ENCODE measurements at places on chromosomes 5 and 9.

GRCh38 chr9:3950534-3950933 is 349.3 kb downstream of the GLIS3 start:
- DNase-seq: no peak

DNA sequence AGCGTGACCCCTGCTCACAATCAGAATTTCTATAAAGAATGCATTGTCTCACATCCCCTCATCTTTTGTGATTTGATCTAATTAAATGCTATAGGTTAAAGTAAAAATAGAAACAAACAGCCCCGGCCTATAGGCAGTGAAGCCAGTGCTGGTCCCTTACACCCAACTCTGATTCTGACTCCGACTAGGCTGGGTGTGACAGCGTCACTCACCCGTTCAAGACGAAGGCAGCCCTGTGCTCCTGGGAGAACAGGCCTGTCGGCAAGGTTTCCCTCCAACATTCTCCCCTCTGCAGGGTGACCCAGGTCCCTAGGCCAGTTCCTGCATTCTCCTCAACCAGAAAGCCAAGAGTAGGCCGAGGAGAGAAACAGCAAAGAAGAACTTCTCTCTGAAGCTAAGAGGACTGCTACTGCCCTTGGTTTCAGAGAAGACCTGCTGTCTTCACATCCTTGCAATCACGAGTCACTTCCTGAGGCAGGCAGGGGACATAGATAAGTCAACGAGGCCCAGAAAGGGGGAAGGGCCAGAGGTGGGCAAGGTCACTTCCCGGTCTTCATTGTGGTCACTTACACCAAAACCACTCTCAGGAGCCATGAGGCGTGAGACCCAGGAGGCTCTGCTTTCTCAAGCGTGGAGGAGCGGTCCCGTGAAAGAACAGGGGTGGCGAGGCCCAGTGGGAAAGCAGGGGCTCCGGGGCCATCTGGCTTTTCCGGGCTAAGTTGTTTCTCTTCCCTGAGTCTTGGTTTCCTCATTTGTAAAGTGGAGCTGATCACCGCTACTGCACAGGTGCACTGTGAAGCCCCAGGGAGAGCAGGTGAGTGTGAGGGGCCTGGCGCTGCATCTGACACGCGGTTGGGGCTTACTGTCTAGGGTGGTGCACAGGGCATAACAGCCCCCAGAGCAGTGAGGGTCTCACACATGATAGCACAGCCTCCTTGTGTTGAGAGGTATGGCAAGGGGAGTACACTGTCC is 200.8 kb downstream of the CRB2 start:
- no peak for DNase-seq

DNA sequence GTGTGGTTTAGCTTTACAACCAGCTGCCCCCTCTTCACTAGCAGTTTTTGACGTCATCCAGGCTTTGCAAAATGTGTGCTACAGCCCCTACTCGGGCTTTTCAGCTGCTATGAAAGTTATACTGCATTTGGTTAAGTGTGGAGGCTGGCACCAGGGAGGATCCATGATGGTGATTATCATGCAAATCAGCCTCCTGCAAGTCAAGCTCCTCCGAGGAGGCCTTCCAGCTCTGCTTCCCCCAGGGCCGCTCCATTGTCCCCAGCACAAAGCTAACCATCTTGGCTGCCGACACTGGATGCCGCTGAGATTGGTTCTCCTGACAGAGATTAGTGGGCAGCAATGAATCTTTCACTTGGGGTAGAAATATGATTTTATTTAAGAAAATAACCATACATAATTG is 159.6 kb downstream of the NR2F1-AS1 start:
- no peak for DNase-seq

GRCh38 chr5:179797741-179798140 is 4.0 kb downstream of the LTC4S start:
- DNase-seq: no peak

DNA sequence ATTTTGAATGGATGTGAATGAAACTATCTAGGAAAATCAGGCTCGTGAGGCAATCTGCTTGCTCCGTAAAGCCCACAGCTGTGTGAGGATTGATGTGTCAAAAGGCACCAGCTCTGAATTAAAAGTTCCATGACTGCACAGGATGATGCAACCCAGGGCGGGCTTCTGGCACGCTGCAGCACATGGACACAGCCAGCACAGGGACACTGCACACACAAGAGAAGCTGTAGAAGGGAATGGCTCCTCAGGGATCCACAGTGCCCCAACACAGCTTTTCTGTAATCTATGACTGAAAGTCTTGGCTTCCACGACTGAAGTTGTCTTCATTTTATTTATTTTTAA is 151.0 kb downstream of the GCNT1 start:
- no peak for DNase-seq

DNA sequence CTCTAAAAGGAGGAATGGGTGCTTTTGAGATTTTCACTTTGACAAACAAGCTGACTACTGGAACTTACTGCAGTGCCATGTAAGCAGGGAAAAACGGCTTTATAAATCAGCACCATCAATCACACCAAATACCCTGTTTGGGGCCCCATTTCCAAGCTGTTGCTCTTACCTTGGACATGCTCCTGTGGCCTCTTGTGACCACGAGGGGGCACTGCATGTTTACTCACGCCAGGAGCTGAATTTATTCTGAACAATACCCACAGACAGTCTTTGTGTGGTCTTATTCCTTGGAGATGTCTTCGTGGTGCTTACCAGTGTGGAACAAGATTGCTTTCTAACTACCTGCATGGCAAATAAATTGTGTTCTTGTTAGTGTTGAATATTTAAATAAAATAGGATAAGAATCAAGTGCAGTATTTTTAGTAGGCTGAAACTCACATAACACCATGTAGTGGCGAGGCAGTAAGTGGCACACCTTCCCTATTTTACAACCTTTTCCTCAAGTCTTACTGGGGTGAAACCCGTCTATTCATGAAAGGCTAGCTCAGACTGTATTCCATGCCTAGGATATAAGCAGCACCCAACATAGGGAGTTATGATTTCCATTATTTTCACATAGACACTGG is 155.5 kb upstream of the NMUR2 start:
- peak; percentile 30 for DNase-seq

DNA sequence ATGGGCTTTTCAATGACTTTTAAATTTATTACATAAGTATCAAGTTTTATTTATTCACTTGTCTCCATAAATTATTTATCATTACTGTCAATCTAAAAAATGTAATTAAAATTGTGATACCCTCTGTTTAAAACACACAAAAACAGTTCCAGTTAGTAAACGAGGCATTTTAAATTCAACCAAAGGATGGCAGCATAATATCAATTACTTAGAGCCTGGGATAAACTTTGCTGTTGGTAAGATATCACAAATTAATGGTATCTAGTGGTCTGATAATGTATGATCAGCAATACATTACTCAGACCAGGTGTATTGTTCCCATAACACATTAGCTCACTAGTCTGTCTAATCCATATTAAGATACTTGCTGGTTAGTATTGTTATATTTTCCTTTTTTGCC is 9.6 kb upstream of the IFNE start:
- no peak for DNase-seq

GRCh38 chr5:143133721-143134120 is 269.8 kb downstream of the NR3C1 start:
- DNase-seq: no peak

GRCh38 chr9:134887219-134887618 is 6.6 kb downstream of the FCN2 start:
- DNase-seq: no peak

DNA sequence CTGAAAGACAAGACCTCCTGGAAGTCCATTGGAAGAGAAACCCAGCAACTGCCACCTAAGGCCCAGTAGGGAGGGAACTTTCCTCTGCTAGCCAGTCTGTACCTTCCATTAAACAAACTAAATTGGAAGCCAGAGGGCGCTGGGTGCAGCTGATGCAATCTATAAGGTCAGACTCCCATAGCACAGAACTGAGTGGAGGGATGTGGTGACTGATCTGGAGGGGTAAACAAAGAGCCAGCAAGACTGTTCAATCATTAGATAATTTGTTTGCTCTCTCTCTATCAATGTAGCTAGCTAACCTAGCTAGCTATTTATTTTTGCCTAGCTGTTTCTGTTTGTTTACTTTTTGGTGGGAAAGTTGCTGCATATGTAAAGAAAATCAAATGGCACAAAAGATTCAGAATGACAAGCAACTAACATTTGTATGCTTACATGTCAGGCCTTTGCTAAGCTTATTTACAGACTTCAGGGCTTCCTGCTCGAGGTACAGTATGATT is 291.8 kb upstream of the DAB2 start:
- peak; percentile 45 for DNase-seq

- no peak for DNase-seq
Observed at GRCh38 chr5:14208071-14209021, 65.2 kb downstream of the TRIO start.

GRCh38 chr5:80689627-80690026 is 34.8 kb upstream of the DHFR start:
- DNase-seq: no peak

DNA sequence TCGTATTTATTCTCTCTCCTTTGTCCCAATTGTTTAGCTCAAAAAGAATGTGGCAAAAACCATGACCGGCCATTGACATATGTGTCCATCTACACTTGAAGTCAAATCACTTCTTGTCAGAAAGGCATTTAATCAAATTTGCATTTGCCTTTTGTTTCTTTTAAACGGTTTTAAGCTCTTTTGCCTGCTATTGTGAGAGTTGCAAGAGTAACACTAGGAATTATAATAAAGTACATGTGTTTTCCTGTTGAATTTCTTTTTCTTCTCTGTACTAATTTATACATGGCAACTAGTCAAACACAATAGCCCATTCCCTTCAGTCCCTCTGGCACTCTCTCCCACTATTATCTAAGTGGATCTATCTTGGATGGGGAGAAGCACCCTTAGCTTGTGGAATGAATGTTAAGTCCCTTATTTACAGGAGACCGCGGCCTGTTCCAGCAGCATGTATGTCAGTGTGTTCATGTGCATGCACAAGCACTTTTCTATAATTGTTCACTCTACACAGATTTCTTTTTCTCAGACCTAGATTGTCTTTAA is 3.2 kb downstream of the ADAMTSL1 start:
- no peak for DNase-seq

- no peak for DNase-seq
Observed at GRCh38 chr5:112743631-112744030, 5.9 kb downstream of the APC start.

- DNase-seq: no peak
Observed at GRCh38 chr5:173689171-173689736, 72.8 kb upstream of the BOD1 start.

- no peak for DNase-seq
Observed at GRCh38 chr5:74156728-74157383, 483.7 kb downstream of the ENC1 start.

GRCh38 chr5:31196309-31196708 is 2.8 kb downstream of the CDH6 start:
- DNase-seq: no peak

DNA sequence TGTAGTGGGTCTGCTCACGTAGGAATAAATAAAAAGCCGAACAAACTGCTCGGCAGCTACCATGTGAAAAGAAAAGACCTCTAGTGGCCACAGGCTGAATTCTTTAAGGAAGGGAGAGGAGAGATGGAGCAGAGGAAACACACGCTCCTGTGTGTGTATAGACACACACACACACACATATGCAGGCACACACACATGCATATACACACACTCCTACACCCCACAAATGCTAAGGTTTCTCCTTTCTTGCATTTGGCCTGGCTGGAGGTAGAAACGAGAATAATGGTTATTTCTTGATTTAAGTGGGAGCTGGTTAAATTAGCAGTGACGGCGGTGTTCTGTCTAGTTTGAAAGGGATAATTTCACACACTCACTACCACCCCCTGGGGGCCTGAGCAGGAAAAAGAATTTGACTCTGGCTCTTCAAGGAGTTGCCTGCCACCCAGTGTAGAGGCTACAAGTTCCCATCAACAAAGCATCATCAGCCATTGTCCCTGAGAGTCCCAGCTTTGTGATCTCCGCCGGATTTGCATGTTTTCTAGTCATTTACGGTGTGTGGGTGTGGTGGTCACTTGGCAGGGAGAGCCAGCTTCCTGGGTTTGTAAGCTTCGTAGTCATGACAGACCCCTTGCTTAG is at the start of gene INSYN2B:
Gene INSYN2B (minus strand): TSS at position 78 of the 636 bp plus-strand sequence. CDS start 96,597 bp downstream, outside the sequence.
- peak; percentile 5 for DNase-seq

GRCh38 chr9:88396836-88397577 is 8.8 kb downstream of the SPIN1 start:
- DNase-seq: no peak

GRCh38 chr5:53311681-53312080 is 168.7 kb upstream of the FST start:
- no peak for DNase-seq

All from stimulated activated CD4-positive, alpha-beta T cell treated with anti-CD3 and anti-CD28 coated beads, Interleukin-4, amount 100 ng/mL, for 24 hours (primary cell).